Right ventricle myocardium inferior (tissue), 1 donor: ENCODE measurements at places on chromosomes 6 and 20. TPM values are rescaled to one million over a fixed set of nuclear protein-coding genes. Genes with fewer than 3 reads are reported as not detected.

The TSBP1 gene
- not detected for total RNA-seq

The EMILIN3 gene
- 6.6 TPM for total RNA-seq

The PI16 gene
- total RNA-seq: 15.1 TPM

The PAK5 gene
- total RNA-seq: not detected

The POU3F2 gene
- total RNA-seq: not detected

The NEURL2 gene
- 5.0 TPM for total RNA-seq

The SAMD3 gene
- 0.95 TPM for total RNA-seq

The CHRNA4 gene
- 2.3 TPM for total RNA-seq

The ADGRF5 gene
- 48.0 TPM for total RNA-seq

The RWDD2A gene
- total RNA-seq: 2.4 TPM

The SMPDL3A gene
- 4.5 TPM for total RNA-seq

The TFAP2C gene
- total RNA-seq: 0.22 TPM

The MROH8 gene
- 3.7 TPM for total RNA-seq

The TTI1 gene
- total RNA-seq: 12.4 TPM

The TMEM74B gene
- total RNA-seq: 2.9 TPM

The RIPPLY2 gene
- total RNA-seq: not detected

The TBC1D22B gene
- 6.3 TPM for total RNA-seq

The RAET1E gene
- 0.27 TPM for total RNA-seq

The ELMO2 gene
- 38.7 TPM for total RNA-seq

The CST9 gene
- not detected for total RNA-seq

The AMD1 gene
- 84.9 TPM for total RNA-seq

The OVOL2 gene
- total RNA-seq: not detected

The ATP6V1G2 gene
- 2.2 TPM for total RNA-seq

The PXDC1 gene
- total RNA-seq: 29.7 TPM

The ORC3 gene
- 18.9 TPM for total RNA-seq

The SNX3 gene
- total RNA-seq: 274 TPM

The ECT2L gene
- 1.1 TPM for total RNA-seq

The MYLK2 gene
- 0.35 TPM for total RNA-seq

The TCF21 gene
- total RNA-seq: 5.2 TPM

The TLDC2 gene
- not detected for total RNA-seq

The C6orf15 gene
- total RNA-seq: not detected

The OR12D2 gene
- total RNA-seq: not detected

The ADNP gene
- total RNA-seq: 30.3 TPM
